Activated CD8-positive, alpha-beta T cell treated with anti-CD3 and anti-CD28 coated beads, Interleukin-2, amount 10 ng/mL, durations not matched to agents 7 days and 5 days (primary cell): ENCODE measurements at places on chromosomes 3 and 15.
A peak's percentile ranks its signal among the peaks of the same experiment; 100 is the strongest.

- DNase-seq = no peak
Measured at GRCh38 chr3:39407259-39407629, 724 bp downstream of the RPSA start.

GRCh38 chr3:46293991-46294833 lies 52.0 kb downstream of the CCR3 start:
- no peak for DNase-seq

DNA sequence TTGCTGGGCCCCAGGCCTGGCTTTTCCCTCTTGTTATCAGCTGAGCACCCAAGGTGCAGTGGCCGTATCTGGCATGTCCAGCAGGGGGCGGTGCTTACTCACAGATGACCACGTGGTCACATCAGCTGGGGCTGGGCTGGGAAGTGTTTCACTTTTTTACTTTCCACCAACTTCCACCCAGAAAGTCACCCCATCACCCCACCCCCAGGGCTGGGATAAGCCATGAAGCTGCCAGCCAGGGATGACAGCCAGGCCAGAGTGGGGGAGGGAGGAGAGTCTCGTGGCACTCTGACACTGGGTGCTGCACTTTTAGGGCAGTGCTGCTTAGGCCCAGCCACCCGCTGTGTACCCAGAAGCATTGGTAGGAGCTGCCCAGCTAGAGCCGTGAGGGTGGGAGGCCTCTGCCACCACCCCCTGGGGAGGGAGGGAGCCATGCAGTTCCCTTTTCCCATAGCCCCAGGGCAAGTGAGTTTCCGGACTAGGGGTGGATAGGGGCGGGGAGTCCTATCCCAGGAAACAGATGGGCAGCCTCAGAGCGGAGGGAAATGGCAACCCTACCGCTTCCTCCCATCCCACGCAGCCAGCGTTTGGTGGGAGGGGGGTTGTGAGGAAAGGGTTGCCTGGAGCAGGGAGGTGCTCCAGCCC lies 6.1 kb downstream of the PPCDC start:
- peak; percentile 91 for DNase-seq

- DNase-seq = no peak
Measured at GRCh38 chr15:64921711-64922110, 10.0 kb downstream of the ANKDD1A start.

DNA sequence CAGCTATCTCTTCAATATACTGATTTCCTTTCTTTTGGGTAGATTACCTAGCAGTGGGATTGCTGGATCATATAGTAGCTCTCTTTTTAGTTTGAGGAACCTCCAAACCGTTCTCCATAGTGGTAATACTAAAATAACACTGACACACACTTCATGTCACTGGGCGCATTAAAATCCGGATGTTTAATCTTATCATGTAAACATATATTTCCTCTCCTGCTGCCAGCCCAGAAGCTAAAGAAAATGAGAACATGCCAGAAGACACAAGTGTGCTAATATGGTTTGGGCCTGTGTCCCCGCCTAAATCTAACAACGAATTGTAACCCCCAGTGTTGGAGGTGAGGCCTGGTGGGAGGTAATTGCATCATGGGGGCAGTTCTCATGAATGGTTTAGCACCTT lies 23.6 kb upstream of the KCNMB2 start:
- no peak for DNase-seq

GRCh38 chr3:105274536-105274935 lies 92.2 kb upstream of the ALCAM start:
- no peak for DNase-seq

- no peak for DNase-seq
Measured at GRCh38 chr3:127392156-127392490, 104.3 kb upstream of the PRR20G start.

DNA sequence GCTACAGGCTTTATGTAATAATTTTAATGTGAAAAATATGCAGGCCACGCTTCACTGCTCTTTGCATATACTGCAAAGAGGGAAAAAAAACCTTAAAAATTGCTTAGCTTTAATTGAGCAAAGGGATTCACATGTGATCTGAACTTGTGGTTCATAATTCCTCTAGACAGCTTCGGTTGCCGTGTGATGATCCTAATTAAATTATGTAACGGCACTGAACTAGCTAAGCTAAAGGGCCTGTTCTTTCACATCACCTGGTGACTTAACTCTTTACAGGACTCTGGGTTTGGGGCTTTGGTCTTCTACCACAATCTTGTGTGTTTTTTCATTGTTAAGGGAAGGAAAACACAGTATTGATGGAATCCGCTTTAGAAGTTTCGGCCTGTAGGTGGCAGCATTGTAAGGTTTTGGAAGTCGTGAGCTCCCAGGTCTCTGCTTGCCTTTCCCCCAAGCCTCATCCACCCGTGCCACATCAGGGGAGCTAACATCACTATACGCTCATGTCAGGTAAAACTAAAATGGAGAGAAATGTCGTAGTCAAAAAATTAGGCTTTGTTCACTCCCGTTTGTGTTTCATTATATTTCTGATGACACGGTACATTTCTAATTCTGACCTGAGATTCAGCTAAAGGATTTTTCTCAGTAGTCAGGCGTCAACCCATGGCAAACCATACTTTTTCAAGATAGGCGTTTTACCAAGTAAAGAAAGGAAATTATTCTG lies 205.6 kb upstream of the DPH6 start:
- DNase-seq = peak; percentile 64

- DNase-seq = no peak
Measured at GRCh38 chr3:187185759-187186158, 11.5 kb upstream of the RTP1 start.

DNA sequence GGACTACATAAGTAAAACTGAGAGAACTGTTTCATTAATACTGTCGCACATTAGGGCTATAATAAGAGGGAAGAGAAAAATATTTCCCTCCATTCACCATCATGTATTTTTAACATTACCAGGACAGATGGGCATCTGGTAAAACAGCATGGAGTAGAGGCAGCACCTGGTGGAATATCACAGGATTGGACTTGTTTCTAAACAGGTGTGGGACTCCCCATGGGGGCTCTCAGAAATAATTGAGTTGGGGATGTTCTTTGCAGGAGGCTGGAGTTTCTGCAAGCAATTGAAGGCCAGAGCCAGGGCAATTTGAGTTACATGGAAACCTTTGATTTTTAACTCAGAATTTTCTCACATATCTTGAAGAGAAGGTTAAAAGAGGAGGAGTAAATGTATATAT lies 8.4 kb upstream of the MINDY2 start:
- DNase-seq = no peak

GRCh38 chr15:31230630-31231485 lies 95.8 kb upstream of the KLF13 start:
- no peak for DNase-seq

DNA sequence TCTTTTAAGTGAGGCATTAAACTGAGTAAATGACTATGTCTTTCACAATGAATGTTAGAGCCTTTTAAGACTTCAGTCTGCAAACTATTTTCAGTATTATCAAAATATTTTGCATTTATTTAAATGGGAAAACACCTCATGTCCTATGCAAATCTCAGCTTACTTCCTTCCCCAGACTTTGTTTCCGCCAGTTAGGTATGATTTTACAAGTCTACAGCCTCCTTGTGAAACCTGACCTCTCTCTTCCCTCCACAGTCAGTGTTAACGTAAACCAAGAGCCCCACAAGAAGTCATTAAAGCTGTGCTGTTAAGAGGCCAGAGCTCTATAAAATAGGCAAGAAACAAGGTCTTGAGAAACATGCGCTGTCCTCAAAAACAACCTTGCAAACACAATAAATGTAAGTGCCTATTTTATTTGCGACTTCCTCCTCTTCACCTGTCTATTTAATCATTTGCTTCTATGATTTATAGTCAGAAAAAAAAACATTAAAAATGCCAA lies 48.3 kb downstream of the PRTG start:
- DNase-seq = no peak

DNA sequence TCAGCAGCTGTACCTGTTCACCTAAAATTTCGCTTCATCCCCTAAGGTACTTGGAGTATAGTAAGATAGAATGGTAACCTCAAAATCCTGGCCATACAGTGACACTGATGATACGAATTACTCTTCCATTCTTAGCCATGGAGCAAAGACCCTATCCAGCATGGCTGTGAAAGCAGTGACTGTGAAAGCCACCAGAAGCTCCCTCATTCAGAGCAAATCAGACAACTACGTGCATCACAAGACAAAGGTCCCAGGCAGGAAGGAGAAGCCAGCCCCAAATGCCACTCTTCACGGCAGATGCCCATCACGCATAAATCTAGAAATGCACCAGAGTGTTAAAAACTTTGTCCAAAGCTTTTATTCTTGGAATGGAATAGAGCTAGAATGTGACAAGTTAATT lies 99.4 kb downstream of the GABRB3 start:
- no peak for DNase-seq

DNA sequence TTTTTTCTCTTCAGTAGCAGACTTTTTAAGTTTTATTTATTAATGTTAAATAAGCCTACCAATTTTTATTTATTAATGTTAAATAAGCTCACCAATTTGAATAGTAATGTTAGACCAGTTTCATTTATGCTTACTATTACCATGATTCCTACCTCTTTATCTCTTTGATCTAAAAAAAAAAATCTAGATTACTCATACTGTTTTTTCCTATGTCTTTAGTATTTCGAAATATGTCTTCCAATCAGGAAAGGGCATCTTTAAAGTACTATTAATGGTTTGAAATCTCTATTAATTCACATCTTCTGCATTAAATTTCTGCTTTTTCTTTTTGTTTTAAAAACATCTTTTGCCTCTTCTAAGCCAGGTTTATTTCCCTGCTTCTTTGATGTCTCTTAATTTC lies 27.5 kb upstream of the MAPKBP1 start:
- no peak for DNase-seq

DNA sequence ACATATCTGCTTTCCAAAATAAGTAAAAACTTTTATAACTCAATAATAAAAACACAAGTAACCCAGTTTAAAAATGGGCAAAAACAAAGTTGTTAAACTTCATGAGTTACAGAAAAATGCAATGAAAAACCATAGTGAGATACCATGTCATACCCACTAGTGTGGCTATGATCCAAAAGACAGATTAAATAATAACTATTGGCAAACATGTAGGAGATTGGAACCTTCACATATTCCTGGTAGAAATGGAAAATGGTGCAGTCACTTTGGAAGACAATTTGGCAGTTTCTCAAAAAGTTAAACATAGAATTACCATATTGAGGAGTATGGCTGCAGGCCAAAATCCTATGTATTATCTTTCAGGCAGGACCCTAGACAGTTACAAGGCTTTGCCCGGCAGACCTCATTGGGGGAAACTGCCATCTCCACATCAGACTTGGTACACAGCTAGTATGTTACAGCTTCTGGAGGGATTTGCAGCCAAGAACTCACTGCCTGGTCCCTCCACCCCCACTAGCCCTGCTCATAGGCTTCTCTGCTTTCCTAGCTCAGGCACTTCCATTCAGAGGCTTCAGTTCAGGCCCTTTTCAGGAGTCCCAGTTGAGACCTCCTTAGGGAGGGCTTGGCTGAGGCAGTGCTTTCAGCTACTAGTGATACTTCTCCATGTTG lies 147.8 kb downstream of the NEK10 start:
- no peak for DNase-seq

DNA sequence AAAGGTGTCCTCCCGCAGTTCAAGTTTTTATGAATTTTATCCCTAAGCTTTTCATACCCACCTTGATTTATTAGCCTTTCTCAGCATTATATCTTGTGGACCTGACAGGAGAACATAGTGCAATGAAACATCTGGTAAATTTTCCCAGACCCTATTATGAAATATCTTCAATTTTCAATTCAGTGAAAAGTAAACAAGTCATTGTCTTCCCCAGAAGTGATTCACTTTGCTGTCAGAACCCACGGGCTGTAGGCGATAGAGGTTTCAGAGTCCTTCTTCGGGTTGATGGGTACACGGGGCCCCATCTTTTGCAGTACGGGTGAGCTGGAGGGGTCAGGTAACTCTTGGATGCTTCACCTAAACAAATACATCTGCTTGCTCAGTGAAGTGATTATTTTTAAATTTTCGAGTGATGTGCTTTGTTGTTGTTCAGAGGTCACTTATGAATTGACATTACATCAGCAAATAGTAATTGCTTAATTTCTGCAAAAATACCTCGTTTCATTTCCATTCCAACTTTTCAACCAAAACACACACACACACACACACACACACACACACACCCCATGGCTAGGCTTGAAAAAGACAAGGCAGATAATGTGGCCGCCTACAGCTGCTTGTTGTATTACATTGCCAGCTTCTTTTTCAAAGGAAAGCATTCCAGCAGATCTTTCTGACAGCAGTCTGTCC lies 102.9 kb downstream of the SEMA6D start:
- no peak for DNase-seq

DNA sequence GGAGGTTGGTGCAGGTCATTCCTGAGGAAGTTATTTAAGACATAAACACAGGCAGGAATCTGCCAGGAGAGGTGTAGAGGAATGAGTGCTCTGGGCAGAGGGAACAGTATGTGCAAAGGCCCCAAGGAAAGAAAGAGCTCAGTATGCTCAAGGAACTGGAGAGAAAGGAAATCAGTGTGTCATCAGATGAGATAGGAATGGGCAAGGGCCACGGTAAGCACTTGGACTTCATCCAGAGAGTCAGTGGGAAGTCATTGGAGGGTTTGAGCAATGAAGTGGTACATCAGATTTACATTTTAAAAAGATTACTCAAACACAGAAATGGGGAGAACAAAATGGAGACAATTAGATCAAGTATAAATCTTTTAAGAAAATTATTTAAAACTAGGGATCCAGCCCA lies 272.2 kb downstream of the ADAMTSL3 start:
- DNase-seq = no peak

DNA sequence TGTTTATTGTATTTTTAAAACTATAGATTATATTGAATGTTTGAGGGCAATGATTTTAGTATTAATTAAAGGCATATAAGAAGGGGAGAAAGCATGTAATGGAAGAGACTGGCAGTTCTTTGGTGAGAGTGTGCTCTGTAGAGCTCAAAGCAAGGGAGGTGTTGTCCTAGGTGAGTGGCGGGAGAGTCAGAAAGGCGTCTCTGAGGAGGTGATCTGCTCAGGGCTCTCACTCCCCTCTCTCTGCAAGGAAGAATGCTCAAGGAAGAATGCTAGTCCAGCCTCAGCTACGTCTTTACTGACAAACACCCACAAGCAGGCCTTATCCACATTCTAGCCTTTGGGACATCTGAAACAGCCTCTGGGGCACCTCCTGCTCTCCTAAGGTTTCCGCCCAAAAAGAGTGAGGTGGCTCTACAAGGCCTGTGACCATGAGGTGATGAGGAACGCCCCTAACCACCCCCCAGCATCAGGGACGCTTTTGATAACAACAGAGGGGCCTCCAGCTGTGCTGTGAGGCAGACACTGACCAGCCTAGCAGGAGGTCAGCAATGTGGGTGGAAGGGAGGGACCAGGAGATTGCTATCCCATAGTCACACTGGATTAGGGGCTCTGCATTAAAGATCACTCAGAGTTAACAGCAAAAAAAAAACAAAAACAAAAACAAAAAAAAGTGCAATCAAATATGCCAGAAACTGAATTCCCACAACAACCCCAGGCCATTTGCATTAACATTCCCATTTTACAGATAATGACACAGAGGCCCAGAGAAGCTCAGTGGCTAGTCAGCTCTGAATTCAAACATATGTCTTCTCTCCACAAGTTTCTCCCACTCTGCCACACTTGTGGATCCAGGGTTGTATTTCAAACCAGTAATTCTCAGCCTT lies 202.2 kb upstream of the CTNNB1 start:
- DNase-seq = no peak

- DNase-seq = no peak
Measured at GRCh38 chr3:49173116-49173791, 1.9 kb downstream of the KLHDC8B start.
